ENCODE measurements at places on chromosomes 3 and 15.

DNA sequence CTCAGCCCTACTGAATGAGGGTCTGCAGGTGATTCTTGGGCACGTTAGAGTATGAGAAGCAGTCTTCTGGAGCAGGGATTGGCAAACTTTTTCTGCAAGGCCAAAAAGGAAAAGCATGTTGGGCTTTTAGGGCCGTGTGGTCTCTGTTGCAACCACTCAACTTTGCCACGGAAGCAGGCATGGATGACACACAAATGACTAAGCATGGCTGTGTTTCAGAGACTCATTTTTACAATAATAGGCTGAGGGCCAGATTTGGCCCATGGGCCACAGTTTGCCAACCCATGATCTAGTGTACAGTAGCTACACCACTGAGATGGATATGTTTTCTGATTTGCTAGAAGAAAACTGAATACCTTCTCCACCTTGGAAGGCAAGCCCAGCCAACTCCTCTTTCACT is 66.1 kb upstream of the PRICKLE2 start:
- DNase-seq = no peak

DNA sequence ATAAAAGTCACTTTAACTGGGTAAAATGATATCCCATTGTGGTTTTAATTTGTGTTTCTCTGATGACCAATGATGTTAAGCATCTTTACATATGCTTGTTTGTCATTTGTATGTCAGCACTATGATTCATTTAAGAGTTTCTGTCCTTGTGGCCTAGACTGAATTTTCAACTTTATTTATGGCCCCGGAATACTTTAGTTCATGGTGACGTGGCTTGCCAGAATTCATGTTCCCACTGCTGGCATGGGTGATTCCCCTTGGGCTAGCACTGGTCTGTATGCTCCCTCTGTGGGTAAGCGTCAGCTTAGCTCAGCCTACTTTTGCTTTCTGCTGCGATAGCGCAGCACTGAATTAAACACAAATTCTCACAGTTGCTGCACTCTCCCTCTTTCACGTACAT is 436.3 kb upstream of the SGO1 start:
- no peak for DNase-seq

- DNase-seq = no peak
These were observed 508.6 kb downstream of the SHQ1 start for GRCh38 chr3:72339670-72340030.

DNA sequence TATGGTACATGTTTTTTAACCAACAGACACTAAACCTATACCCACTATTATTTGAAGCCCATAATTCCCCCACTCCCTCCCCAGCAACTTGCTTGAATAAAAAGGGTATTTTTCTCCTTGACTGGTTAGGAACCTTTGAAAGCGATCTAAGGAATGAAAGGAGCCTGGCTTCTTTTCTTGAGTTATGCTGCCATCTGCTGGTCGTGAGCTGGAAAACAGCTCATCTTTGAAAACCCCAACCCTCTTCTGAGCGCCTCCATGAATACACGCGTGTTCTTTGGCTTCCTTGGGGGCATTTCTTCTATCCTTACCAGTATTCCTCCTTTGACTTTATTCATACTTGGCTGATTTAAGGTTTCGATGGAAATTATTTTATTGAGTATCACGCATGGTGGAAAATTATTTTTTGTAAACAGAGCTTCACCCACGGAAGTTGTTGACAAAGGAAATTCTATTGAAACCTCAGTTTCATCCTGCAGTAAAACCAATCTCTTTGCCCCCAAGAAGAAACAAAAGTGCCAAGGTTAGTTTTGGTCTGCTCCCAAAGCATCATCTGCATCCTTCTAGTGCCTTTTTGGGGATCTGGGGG is 171.6 kb downstream of the SV2B start:
- DNase-seq = peak; percentile 74

DNA sequence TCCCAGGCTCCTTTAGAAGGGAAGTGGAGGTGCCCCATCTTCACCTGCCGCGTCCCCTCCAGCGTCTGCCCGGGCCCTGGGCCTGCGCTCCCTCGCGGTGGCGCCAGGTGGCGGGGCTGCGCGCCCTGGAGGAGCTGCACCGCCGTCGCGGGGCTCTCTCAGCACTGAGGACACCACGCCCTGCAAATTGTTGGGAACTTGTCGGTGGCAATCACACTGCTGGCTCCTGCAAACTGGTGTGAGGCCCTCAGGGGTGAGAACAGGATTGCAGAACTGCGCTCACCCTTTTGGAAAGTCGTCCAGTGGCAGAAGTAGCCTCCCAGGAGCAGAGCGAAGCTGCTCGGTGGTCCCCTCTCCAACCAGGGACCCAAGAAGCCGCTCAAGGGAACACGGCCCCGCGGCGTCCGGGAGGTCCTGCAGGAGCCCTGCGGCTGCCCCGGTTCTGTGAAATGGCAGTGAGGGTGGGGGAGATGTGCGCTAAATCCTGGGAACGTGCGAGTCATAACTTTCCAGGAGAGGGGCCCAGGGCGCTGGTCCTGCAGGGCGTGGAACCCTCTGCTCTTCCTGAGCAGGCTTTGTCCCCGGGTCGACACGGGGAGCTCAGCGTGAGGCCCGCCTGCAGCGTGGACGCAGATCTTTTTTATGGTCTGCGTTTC is 995 bp upstream of the LRRK1 start:
- DNase-seq = peak; percentile 58

GRCh38 chr15:81569286-81570080 is 195.5 kb upstream of the TMC3 start:
- no peak for DNase-seq

DNA sequence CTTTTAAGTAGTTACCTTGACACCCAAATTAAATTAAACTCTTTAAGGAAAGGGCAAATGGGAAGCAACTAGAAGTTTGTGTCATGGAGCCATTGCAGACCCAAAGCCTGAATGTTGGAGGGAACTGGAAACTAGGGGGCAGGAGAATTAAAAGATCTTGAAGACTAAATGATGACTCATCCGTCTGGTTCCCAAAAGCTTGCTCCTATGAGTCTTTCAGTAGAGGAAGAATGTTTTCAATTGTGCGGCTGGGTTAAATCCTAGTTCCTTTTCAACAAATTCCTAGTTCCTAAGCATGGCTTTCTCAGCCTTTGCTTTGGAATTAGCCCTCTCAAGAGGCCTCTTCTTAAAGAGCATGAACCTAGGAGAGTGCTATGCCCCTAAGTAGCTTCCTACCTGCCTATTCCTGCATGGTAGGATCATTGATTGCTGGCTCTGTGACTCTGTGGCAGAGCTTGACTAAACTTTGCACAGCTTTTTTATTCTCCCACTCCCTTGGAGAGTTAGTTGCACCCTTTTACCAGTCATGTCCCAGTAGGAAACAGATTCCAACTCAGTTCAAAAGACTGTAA is 17.7 kb downstream of the CLEC3B start:
- DNase-seq = no peak

DNA sequence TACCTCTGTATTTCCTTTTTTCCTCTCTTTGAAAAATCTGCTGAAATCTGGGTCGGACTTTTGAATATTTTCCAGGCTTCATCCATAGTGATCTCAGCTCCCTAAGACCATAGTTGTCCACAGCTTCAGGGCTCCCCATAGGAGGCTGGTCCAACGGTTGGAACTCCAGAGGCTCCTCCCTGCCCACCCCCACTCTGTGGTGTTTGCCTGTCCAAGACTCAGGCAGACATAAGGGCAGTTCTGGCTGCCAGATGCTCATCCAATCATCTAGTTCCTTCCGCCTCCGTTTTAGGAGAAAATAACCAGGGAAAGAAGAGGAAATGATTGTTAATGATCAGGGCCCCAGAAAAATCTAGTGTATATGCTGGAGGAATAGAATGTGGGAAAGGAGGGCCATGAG is 27.9 kb upstream of the PRTG start:
- no peak for DNase-seq

GRCh38 chr3:21390856-21391255 is 360.2 kb downstream of the ZNF385D start:
- no peak for DNase-seq

DNA sequence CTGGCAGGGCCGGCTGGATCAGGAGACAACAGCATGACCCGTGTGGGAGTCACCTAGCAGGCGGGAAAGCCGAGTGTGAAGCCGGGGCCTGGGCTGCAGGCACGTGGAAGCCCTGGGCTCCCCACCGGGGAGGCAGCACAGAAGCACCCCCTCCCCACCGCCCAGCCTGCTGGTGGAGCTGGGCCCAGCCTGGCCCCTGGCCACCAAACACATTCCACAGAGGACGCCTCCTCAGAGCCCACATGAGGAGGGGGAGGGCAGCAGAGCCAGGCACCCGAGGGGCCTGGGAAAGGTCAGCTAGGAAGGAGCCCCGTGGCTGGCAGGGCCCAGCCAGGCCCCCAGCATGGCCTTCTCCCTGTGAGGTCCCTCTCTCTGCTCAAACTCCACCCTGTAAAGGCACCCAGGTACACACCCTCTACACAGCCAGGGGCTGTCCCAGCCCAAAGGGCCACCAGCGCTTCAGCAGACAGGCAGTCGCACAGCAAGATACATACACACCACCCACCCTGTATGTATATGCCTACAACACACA is 4.5 kb downstream of the PLXNB1 start:
- no peak for DNase-seq

DNA sequence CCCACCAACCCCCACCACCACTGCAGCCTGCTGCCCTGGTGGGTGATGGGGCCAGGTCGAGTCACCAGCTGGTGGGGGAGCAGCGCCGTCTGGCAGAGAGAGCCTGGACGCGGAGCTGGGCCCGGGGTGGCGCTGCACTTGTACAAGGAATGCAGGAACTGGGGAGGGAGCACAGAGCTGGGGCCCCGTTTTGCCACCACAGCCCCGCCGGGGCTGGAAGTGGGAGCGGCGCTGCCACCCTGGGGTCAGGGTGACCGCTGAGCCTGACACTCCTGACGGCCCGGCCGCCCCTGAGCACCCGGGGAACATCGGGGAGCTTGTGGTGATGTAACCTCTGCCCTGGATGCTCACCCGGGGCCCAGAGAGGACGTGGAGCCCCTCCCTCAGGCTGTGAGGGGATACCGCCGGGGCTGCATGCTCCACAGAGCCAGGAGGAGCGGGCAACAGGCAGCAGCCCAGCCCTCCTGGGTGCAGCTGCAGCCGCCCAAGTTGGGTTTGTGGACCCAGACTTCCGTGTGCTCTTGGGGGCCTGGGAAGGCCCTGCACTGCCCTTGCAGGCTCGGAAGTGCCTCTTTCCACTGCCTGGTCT is 32.6 kb upstream of the IREB2 start:
- DNase-seq = no peak

DNA sequence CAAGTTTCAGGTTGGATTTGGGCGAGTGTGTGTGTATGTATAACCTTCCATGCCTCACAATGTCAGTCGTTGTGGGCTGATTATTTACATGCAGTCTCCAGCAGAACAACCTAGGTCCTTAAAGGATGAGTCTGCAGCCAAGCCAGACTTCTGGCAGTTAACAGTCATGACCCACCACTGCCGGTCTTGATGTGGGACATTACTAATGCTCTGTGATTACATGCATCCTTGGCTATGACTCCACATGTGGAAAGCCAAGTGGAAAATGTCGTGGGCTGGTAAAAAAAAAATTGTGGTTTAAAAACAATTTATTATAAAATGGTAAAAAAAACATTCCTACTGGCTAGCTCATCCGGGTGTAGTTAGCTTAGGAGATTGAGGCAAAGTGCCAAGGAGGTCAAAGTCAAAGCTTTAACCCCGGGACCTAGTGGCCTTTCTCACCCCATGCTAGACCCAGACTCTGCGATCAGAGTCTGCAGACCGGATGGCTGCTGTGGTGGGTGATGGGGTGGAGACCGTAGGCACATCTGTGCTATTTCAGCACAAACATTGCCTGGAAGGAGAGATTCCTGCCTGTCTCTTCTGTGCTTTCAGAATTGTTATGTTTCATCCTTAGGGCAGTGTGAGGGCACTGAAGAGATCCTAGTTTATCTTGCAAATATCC is 6.8 kb downstream of the RARRES1 start:
- no peak for DNase-seq

GRCh38 chr3:127775398-127776109 is 46.8 kb downstream of the MGLL start:
- no peak for DNase-seq

DNA sequence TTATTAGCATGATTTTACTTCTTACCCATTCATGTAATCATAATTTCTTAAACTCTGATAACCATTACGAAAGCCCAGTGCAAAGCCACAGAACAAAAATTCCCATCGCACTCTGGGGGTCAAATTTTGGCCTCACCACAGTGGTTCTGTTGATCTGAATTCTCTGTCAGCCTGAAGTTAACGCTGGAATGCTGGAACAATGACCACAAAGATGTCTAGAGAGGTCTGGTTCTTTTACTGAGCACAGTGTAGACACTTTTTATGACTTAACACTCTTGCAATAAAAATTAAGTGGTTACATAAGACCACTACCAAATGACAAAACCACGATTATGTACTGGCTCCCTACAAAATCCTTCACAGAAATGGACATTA is 94.7 kb downstream of the PDZRN3 start:
- DNase-seq = no peak

- no peak for DNase-seq
These were observed 243.7 kb downstream of the TLE3 start for GRCh38 chr15:69854001-69854400.

GRCh38 chr3:3675801-3676200 is 123.4 kb upstream of the LRRN1 start:
- DNase-seq = no peak

GRCh38 chr15:27214961-27215360 is 244.0 kb downstream of the GABRG3 start:
- DNase-seq = no peak

DNA sequence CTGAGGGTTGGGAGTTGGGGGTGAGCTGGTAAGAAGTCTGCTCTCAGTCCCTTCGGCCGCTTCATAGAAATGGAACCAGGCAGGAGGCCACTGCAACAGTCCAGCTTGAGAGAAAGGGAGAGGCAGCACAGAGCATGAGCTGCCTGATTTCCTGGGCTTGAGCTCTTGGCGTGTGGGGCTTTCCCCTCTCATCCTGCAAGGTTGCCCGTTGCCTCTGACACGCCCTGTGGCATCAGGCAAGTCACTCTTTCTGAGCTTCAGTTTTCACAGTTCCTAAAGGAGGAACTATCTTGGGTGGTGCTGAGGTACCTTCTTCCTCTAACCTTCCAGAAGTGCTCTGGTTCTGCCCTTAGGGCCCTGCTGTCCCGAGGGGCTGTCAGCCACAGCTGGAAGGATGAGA is 4.9 kb downstream of the MESP2 start:
- DNase-seq = peak; percentile 27

DNA sequence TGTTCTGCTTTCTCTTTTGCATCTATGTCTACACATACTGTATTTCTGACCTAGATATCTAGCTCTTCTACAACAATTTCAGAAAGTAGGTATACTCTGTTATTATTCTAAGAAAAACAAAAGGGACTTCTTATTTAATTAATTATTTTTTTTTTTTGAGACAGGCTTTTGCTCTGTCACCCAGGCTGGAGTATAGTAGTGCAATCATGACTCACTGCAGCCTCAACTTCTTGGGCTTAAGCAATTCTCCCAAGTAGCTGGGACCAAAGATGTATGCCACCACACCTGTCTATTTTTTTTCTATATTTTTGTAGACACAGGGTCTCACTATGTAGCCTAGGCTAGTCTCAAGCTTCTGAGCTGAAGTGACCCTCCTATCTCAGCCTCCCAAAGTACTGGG is 130.6 kb downstream of the MBNL1 start:
- no peak for DNase-seq

Measured in CD4-positive, alpha-beta T cell treated with Interleukin-10 for 1 hour (primary cell).